ENCODE measurements at places on chromosomes 7 and 10. TPM values are rescaled to one million over a fixed set of nuclear protein-coding genes. Genes with fewer than 3 reads are reported as not detected.

The SPDYE5 gene
- total RNA-seq: not detected

- DNase-seq: no peak
Observed at GRCh38 chr7:116920359-116920758, 32.9 kb upstream of the ST7 start.

- no peak for DNase-seq
Observed at GRCh38 chr10:21427804-21428481, 97.5 kb downstream of the SKIDA1 start.

The TRIM4 gene
- 35.3 TPM for total RNA-seq

- no peak for DNase-seq
Observed at GRCh38 chr10:90939116-90939515, 18.2 kb upstream of the ANKRD1 start.
